Endothelial cell (in vitro differentiated cells): ENCODE measurements at places on chromosomes 2 and 18.

GRCh38 chr2:37634914-37635503, 36.4 kb downstream of the CDC42EP3 start:
- DNase-seq, result no peak

- DNase-seq, result no peak
These were observed 400.3 kb downstream of the MTX2 start for GRCh38 chr2:176669398-176670174.

DNA sequence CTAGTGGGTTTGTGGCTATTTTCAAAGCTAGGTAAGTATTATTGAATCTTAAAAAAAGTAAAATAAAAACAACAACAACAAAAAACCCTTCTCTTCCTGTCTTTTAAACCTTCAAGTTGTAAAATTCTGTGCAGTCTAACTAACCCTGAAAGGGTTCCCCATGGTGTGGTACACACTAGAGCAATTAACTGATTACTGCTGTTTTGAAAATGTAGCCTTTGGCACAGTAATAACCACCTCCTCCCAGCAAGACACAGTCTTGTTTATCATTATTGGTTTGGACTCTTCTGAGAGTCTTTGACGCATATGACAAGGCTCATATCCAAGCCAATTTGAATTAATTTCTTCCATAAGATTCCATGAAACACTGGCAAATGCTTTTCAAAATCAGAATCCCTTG, 2184.6 kb upstream of the PIK3C3 start:
- no peak for DNase-seq

- no peak for DNase-seq
These were observed 149.4 kb upstream of the DCC start for GRCh38 chr18:52190631-52191030.

- DNase-seq, result no peak
These were observed 4.0 kb downstream of the SH3YL1 start for GRCh38 chr2:259789-260331.

DNA sequence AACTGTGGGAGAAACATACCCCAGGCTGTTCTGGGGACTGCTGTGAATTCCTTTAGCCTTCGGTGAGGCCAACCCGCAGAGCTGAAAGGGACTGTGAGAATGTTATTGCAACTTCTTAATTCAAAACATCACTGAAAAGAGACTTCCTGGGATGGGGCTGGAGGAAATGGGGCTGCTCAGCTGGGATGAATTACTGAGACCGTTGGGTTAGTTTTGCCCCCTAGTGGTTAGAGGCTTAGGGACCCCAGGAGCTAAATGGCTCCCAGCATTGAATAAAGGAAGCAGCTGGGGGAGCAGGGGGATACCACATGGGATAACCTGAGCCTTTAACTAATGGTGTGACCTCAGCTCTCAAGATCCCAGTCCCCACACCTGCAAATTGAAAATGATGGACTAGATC, 941.1 kb upstream of the FANCL start:
- peak; percentile 45 for DNase-seq

DNA sequence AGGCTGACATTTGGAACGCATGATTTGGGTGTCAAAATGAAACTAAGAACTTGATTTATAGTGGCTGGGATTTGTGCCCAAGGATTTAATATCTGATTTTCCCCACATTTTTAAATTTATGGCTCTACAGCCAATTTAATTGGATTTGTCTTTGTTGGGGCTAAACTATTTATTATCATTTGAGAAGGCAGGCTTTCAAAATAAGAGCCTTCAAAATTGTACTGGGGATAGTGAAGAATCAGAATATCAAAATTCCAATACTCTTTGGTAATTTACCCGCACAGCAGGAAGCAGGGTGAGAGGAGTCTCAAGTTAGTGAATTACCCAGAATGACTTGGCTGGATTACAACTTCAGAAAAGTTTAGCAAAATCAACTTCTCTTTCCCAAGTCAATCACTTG, 278.1 kb downstream of the LRATD1 start:
- no peak for DNase-seq

DNA sequence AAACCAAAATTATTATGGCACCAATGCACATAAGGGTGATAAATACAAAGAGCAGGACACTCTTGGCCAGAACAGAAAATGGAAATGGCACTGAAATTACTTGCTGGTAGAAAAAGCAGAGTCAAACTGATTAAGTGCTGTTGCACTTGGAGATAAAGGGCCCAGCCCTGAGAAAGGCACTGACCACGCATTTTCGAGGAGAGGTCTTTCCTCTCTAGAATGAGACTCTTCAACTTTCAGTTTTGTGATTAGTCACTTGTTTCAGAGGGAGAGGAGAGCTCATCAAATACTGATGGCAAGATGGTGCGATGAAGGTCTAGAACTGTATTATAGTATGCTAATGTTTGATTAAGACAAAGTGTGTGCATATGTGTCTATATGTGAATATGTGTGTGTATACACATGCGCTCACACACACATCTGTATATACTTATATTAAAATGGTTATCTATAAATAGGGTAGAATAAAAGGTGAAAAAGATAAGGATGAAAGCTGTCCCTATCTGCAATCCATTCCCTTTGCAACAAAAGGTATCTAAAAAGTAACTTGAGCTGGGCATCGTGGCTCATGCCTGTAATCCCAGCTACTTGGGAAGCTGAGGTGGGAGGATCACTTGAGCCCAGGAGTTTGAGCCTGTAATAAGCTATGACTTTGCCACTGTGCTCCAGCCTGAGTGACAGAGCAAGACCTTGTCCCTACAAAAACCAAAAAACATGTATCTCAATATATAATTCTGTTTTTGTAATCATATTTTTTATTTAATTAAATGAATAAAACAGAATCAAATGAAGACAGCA, 48.8 kb upstream of the ZDBF2 start:
- no peak for DNase-seq

- no peak for DNase-seq
These were observed 63.1 kb downstream of the FECH start for GRCh38 chr18:57523171-57523956.

- DNase-seq, result no peak
These were observed 150.8 kb downstream of the PXDN start for GRCh38 chr2:1593371-1594122.

DNA sequence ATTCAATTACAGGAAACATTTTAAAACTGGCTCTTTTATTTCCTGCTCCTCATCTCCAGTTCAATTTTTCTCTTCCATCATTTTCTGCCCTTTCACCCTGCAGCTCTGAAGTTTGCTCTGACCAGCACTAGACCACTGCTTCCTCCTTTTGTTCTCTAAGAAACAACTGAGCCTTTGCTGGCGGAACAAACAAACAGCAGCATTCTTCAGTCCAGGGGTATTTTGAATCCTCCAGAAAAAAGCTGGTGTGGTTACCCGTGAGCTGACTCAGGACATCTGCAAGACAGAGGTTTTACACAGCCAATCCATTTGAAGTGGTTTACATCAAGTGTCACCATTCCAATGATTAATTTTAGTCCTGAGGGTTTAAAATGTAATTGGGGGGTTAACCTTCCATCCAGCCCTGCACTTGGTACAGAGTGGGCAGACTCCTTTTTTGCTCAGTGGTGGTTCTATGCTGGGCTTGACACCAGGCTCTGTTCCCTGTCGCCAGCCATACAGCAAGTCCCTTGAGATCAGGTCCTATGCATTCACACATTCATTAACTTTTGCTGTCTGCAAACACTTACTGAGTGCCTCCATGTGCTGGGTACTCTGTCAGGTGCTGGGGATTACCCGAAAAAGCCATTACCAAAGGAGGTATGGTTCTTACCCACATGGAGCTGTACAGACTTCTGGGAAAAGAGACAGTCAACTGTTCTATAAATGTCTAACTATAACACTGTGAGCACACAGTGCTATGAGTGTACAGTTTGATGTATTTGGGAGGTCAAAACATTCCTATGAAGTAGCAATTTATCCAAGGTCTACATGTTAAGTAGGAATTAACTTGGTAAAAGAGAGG, 909.4 kb upstream of the GYPC start:
- peak; percentile 35 for DNase-seq

- no peak for DNase-seq
These were observed 31.0 kb downstream of the MRPL33 start for GRCh38 chr2:27802547-27802946.

- no peak for DNase-seq
These were observed 487.0 kb downstream of the SLC4A3 start for GRCh38 chr2:220114443-220114842.

GRCh38 chr2:53786352-53786704, 425 bp downstream of the ASB3 start:
- DNase-seq, result no peak

DNA sequence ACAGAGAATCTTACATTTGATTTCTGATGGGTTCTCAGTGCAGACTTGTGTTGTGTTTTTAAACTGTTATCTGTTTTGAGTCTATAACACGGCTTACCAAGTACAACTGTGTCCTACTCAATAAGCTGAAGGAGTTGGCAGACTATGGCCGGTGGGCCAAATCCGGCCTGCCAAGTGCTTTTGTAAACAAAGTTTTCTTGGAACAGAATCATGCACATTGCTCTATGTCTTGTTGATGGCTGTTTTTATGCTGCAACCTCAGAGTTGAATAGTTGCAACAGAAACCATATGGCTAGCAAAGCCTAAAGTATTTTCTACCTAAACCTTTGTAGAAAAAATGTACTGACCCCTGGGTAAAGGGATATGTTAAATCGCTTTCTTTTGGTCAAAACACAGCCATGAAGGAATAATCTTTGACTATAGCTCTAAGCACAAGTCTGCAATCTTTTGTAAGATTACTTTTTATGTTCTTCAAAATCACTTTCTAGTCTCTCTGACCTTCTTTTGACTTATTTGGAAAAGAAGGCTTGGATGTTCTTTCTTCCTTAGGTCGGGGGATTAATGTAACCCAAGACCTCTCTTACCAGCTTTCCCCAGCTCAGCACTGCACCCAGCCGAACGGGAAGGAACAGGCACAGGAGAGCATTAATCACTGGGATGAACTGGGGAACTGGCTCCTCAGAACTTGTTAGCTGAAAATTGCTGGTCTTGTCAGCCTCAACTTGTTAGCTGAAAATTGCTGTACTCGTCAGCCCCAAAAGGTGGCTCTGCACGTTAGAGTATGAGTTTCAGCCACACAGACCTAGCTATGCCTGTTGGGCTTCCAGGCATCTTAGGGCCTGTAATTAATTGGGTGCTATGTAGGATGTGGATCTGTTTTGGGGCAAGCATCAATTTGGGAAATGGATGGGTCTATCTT, 75.4 kb downstream of the CD8B2 start:
- DNase-seq, result no peak

GRCh38 chr2:180359522-180360282, 352.6 kb upstream of the CWC22 start:
- no peak for DNase-seq

DNA sequence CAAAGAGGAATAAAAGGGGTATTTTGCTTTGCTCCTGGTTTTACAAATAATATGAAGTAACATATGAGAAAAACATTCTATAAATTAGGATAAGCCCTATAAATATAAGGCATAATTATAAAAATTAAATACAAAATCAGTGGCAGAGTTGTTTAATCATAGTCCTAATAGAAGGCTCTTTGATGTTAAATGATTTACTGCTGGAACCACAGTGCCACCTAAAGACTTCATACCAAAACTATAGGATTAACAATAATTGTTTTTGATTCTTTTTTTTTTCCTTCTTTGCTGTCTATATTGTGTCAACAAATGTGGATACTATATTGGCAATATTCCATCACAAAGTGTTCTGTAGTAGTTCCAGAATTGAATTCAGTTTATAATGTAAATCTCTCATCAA, 837.7 kb upstream of the SLC39A10 start:
- no peak for DNase-seq

DNA sequence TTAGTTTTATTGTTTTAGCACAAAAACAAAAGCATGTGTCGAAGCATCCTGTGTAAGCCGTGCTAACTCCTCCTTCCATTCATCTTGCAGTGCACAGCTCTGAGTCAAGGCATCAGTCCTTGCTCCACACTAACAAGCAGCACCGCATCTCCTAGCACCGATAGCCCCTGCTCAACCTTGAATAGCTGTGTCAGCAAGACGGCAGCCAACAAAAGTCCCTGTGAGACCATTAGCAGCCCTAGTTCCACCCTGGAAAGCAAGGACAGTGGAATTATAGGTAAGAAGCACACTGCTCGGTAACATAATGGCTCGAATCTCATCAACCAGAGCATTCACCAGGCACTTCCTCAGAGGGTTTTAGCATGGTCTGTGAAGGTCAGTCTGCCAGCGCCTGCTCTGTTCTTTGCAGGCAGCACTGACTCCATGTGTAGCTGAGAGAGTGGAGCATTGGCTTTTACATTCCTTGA, 136.2 kb downstream of the WDSUB1 start:
- peak; percentile 9 for DNase-seq

- no peak for DNase-seq
These were observed 27.8 kb downstream of the MTERF4 start for GRCh38 chr2:241074065-241074818.

GRCh38 chr2:66565291-66565690, 130.4 kb downstream of the MEIS1 start:
- no peak for DNase-seq

DNA sequence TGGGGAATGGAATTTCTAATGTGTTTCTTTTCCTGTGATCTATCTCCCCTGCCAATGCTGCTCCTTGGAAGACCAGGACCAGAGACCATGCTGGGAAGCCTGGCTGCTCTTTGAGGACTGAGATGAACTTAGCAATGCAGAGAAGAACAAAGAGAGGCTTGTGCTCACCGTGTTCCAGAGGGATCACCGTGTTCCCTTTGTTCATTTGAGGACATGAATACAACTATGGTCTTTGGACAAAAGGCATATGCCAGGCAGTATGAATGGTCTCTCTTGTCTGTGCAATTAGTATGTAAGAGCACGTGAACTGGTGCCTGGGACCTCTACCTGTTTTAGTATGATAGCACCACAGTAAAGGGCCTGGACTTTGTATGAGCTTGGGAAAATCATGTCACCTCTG, 139.9 kb downstream of the TDRD15 start:
- DNase-seq, result no peak

DNA sequence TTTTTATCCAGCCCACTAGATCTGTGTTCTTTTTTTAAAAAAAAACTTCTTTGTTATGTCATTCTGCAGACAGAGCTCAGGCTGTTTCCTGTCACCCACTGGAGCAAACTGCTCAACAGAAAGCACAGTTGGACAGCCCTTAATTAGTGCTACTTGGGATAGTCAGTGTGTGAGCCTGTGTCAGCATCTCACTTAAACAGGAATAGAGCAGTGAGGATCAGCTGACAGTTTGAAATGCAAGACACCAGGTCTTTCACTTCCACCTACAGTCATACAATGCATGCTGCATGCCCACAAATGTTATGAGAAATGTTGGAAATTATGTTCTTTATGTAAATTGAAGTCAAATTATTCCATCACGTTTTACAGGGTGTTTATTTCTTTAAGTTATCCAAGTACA, 174.9 kb downstream of the NR4A2 start:
- DNase-seq, result no peak
